HT-29 (cell line): ENCODE measurements at places on chromosomes 3 and 15. TPM values are rescaled to one million over a fixed set of nuclear protein-coding genes. Genes with fewer than 3 reads are reported as not detected.
A peak's percentile ranks its signal among the peaks of the same experiment; 100 is the strongest.

DNA sequence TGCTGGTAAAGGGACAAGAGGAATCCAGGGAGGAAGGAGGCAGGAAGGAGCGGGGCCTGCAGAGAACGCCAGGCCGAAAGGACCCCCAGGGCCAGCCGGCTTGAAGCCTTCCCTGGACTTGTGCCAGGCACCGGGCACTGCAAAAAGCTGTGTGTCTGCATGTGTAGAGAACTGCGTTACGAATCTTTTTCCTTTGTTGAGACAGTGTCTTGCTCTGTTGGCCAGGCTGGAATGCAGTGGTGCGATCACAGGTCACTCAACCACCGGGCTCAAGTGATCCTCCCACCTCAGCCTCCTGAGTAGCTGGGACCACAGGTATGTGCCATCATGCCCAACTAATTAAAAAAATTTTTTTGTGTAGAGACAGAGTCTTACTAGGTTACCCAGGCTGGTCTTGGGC is 17.0 kb upstream of the MUC4 start:
- DNase-seq: no peak

The CSTA gene
- total RNA-seq: not detected in 2 replicates

DNA sequence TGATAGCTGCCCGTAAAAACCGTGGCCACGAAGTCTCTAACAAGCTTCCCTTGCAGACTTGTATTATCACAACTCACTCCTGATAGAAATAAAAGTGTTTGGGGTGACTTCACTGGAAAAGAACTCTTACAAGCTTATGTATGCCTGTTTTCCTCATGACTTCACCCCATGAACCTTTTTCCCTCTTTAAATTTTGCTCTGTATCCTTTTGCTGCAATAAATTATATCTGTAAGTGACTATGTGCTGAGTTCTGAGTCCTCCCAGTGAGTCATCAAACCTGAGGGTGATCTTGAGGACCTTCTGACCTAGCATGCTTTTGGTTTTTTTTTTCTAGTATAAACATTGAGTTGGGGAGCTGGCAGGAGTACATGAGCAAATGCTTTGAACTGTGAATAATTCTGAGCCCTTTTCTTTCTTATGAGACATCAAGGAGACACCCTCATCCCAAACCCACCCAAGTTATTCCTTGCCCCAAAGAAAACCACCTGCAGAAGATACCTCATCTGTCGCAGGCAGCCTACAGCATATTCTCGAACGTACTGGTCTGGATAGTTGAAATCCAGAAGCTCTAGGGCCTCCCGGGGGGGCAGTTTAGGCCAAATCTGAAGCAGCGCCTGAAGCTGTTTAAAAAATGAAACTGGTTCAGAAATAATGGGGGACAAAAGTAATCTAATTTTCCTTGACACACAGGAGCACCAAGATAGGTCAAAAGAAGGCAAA is 85.9 kb downstream of the FAIM start:
- DNase-seq: no peak

DNA sequence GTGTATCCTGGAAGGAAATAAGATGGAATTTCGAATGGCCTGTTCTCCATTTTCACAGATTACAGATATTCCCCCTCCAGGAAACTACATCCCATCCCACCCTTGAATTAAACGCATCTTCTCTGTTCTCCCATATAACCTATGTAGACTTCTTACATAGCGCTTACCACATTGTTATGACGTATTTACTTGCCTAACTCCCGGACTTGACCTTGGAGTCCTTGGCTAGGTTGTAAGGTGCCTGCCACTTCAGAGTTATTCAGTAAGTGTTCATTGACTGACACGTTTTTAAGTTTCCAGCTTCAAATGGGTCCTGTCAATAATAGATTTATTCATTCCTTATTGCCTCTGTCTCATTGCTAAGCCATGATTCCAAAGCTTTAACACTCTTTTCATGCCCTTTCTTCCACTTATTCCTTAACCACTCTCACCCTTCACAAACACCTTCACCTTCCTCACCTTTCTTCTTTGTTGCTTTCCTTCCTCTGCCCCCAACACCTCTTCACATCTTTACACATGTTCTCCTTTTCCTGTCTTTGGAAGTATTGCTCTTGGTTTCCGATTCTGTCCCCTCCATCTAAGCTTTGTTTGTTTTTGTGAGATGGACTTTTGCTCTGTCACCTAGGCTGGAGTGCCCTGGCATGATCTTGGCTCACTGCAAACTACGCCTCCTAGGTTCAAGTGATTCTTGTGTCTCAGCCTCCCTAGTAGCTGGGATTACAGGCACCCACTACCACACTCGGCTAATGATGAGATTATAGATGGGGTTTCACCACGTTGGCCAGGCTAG is 138.3 kb downstream of the CMSS1 start:
- DNase-seq: no peak

The GOLGA8G gene
- total RNA-seq: not detected in 2 replicates

GRCh38 chr3:184315871-184316661 is 1.7 kb downstream of the EIF4G1 start:
- DNase-seq: peak; percentile 25

- DNase-seq: no peak
Measured at GRCh38 chr3:133857767-133858166, 37.9 kb downstream of the RAB6B start.

- DNase-seq: peak; percentile 53
Measured at GRCh38 chr3:17740721-17741141, 1.7 kb downstream of the TBC1D5 start.

DNA sequence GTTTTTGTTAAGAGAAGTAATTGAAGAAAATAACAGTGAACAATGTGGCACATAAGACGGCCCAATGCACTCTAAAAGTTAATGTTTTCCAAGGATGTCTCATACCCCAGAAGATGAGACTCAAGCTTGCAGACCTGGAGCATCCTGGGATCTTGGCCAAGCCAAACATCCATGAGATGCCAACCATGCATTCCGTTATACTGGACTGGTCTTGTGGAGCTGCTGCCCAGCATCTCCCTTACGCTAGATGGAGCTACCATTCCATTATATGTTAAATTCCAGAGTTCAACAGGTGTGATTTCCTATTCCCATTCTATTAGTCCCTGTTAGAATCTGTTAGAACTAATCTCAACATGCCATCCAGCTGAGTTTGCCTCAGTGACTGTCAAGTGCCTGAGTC is 181.8 kb downstream of the PDCD6IP start:
- peak; percentile 58 for DNase-seq
